Muscle of back (tissue), 13 donors: ENCODE measurements at places on chromosomes 12 and 14. TPM values are rescaled to one million over a fixed set of nuclear protein-coding genes. Genes with fewer than 3 reads are reported as not detected.

The SPX gene
- polyA plus RNA-seq = 23.3 TPM

The FBXW8 gene
- polyA plus RNA-seq = 13.5 TPM

GRCh38 chr14:21505012-21505553 lies 6.1 kb downstream of the METTL3 start:
- no peak for DNase-seq

The PTGER2 gene
- 0.87 TPM for polyA plus RNA-seq

DNA sequence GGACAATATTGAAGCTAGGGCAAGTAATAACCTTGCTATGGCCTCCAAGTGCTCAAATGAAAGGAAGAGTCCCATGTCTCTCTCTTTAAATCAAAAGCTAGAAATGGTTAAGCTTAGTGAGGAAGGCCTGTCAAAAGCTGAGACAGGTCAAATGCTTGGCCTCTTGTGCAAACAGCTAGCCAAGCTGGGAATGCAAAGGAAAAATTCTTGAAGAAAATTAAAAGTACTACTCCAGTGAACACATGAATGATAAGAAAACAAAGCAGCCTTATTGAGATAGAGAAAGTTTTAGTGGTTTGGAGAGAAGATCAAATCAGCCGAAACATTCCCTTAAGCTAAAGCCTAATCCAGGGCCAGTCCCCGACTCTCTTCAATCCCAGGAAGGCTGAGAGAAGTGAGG lies 84.1 kb upstream of the PLEKHA5 start:
- no peak for DNase-seq

The GPR137C gene
- polyA plus RNA-seq = 4.4 TPM

The C12orf56 gene
- 0.76 TPM for polyA plus RNA-seq

DNA sequence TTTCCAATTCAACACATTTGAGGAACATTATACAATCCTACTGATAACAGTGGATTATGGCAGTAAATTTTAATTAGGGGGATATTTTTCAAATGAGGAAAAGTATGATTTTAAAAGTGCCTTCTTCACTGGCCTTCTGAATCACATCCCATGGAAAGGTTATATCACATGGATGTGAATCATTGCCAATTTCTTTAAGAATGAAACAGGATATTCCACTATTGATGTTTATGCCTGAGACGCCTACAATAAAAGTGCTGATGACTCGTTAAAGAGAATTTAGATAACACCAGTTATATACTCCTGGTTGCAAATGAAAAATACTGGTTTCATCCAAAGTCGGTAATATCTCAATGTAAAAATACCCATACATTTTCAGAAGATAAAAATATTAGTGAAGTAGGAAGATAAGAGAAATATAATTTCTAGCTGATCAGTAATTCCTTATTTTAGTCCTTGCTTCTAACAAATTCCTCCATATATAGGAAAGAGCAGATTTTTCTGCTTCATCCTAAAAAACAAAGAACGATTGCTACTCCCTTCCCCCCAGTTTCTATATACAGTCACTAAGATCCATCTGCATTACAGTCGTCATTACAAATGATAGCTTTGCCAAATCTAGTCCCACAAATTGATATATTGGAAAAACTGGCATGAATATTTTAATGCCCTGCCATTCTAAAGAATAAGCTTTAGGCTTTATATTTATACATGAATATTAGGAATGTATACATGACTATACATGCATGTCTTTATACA lies 139.5 kb upstream of the SOX5 start:
- DNase-seq = no peak

GRCh38 chr12:2739832-2740641 lies 54.7 kb upstream of the FKBP4 start:
- no peak for DNase-seq

DNA sequence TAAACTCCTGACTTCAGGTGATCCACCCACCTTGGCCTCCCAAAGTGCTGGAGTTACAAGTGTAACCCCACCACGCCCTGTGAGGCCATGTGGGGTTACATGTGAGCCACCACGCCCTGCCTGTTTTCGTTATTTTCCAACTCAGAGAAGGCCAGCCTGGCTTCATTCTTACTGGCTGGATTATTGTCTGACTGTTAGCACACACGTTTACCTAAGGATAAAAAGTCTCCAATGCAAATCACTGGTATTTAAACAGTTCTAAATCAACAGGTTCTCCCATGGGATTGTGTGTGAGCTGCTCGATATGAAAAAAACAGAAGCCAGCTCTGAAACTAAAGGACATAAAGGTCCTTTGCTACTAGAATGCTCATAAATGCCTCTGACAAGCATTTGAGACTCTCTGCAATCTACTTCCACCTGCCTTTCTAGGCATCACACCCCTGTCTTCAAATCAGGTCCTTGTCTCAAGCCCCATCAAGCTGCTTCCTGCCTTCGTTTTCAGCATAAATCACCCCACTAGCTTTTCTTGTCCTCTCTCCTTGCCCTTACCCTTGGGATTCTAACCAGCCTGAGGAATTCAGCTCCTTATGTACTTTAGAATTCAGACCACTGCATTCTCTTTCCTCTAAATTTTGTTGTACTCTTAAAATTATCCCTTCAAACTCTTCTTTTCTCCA lies 265.0 kb downstream of the DUSP6 start:
- DNase-seq = no peak

DNA sequence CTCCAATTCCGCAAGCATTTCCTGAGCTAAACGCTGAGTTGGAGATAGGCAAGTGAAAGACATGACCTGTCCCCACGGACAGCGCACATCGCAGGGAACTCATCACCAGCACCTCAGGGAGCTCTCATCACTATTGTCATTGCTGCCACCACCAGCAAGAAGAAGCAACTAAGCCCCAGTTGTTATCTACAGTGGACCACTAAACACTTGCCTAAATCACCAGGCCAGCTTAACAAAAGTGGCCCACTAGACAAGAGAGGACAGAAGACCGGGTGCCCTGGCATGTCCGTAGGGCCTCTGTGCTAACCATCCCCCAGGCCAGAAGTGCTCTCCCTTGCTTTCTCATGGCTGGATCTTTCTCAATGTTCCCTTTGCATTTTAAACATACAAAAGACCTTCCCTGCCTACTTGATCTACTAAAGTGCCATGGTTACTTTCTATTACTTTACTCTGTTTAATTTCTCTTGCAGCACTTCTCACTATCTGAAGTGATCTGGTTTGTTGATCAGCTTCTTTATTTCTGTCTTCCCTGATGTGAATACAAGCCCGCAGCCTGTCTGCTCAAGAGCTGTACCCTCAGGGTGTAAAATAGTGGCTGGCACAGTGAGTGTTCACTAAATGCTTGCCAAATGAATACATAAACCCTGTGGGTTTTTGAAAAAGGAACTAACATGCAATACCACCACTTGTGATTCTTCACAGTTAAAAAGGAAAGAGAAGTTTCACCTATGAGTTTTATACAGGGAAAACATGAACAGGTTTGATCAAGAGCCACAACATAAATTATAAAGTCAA lies 60.9 kb upstream of the RFLNA start:
- no peak for DNase-seq

The RASAL1 gene
- 0.28 TPM for polyA plus RNA-seq

- DNase-seq = no peak
These were observed 181.1 kb downstream of the PTPN11 start for GRCh38 chr12:112599871-112600270.

The CDH24 gene
- 4.9 TPM for polyA plus RNA-seq

- DNase-seq = no peak
These were observed 80.8 kb downstream of the CAPZA3 start for GRCh38 chr12:18818579-18819268.

DNA sequence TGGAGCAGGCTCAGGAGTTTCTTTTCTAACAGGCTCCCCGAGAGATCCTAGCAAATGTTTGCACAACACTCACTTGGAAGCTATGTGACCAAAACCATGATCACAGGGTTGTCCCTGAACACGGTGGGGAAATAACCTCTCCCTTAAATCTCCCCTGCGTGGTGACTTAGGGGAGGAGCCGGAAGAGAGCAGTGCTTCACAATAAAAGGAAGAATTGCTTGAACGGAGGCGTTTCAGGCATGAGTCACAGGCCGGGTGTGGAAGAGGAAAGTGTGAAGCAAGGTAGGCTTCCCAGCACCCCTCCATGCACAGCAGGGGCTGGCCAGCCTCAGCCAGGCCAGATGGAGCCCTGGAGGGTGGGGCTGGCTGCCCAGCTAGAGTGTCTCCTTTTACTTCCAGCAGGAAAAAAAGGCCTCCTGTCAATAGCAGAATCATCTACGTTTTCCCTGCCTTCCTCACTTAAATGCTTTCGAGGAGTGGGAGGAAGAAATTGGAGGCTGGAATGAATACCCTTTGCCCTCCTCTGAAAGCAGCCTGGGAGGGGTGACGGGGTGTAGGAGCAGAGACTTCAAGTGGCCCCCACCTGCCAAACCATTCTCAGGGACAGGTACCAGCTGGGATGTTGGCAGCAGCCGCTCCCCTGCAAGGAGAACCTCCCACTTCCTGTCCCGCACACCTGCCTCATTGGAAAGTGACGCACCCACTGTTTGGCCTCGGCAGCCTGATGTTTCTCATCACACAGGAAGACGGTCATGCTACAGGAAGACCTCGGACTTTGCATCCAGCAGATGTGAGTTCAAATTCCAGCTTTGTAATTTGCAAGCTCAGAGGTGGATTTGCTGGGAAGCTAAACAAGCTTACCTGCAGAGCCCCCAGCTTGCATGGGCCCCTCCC lies 30.1 kb upstream of the PPP2R5C start:
- DNase-seq = peak; percentile 7

The SLC25A3 gene
- 675 TPM for polyA plus RNA-seq

DNA sequence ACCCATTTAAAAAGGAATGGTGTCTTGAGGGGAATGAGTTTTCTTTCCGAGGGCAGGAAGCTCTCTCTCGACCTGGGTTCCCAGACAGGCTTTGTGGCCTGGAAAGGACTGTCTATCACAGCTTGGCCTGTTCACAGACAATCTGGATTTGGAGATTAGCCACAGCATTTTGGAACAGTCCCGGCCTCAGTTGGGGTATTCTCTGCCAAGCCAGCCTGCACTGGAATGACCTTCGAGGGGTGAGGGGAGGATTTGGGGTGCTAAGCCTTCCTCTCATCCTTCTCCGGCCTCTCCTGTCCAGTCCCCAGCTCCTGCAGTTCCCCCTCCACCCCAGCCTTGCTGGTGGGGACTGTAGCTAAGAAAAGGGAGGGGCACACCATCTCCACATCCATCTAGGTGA lies 13.0 kb downstream of the TBX5 start:
- no peak for DNase-seq

The TAS2R8 gene
- polyA plus RNA-seq = not detected

The GPD1 gene
- polyA plus RNA-seq = 51.0 TPM

The SLC17A8 gene
- polyA plus RNA-seq = 0.20 TPM

DNA sequence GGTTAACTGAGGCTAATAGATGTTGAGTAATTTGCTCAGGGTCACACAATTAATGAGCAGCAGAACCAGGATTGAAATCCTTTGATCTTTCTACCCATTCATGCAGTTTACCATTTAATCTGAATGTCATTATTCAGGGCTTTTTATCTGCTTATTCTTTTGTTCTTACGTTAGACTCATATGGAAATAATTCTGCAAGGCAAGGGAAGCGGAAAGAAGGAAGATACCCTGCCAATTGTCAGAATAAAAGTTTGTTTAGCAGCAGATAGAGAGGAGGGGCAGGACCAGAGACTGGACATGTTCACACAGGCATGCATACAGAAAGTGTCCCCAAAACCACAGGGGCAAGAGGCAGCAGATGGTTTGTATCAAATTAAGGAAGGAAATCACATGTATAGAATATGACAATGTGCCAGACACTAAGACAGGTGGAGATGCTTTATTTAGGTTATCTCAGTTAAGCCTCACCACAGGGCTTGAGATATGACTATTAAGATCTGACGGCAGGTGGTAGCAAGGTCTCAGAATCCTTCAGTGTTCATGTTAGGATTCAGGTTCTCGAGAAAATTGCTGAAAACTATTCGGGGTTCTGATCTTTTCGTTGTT lies 29.8 kb downstream of the BRMS1L start:
- DNase-seq = peak; percentile 19

DNA sequence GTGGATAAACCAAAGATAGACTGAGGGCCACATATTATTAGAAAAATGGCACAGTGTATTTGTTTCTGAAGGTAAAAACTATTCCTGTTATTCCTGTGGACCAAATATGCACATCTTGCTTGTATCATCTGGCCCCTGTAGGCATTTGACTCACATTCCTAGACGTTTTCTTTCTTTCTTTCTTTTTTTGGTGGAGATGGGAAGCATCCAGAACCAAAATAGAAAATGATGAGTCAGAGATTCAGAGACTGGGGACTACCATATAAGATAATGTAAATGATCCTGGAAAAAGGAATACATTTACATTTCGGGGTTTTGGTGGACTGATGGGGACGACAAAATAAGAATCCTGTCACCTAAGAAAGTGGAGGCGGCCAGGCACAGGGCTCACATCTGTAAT lies 24.2 kb downstream of the TRIM9 start:
- DNase-seq = no peak

DNA sequence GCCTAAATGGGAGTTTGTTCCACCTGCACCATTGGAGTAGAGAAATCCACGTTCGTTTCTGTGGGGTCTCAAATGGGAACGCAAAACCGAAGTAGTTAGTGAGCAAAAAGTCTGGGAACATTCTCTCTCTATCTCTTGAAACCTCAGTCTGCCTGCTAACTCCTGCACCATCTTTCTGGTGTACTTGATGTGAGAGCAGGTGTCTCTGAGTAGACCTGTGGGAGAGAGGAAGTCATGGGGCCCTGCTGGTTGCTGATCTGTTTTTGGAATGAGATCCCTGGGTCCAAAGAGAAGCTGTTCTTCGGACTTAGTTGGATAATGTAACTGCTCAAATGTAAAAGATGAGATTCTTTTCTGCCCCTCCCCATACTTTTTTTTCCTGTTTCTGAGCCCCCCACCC lies 57.3 kb downstream of the MAX start:
- no peak for DNase-seq

- no peak for DNase-seq
These were observed 364.1 kb downstream of the PAWR start for GRCh38 chr12:79326663-79327062.

The SLC7A8 gene
- polyA plus RNA-seq = 3.7 TPM

DNA sequence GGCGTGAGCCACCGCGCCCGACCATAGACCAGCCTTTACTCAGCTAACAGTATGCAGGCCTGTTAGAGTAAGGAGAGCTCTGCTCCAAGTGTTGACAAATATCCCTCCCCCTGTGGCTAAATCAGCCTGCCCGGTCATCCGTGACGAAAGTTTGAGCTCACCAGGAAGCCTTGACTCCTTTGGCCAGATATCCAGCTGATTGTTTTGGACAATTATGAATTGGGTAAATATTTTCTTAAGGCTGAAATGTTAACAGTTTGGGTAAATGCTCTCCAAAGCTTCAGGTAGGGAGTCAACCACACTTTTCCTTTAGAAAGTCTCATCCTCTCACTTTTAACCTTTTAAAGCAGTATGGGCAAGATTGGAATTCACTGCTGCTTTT lies 157.9 kb downstream of the PAWR start:
- no peak for DNase-seq

GRCh38 chr14:39472078-39472477 lies 39.8 kb upstream of the FBXO33 start:
- DNase-seq = no peak

GRCh38 chr14:21268617-21269251 lies 508 bp downstream of the HNRNPC start:
- peak; percentile 67 for DNase-seq

The KTN1 gene
- polyA plus RNA-seq = 149 TPM

DNA sequence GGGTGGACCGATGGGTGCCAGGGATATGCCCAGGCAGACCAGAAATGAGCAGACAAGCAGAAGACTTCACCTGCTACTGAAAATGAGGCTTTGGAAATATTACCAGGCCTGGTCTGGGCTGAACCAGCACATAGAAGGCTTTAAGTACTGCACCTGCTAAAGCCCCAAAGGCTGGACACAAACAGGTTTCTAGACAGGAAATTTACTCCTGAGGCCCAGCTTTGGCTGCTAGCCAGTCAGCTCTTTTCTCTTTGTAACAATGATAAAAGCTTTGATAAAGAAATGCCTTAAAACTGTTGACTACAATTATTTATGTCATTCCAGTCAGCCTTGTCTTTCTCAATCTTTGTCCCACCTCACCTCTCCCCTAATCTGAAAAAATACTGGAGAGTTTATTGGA lies 228.9 kb upstream of the EGLN3 start:
- DNase-seq = no peak
